Activated naive CD4-positive, alpha-beta T cell treated with anti-CD3 and anti-CD28 coated beads, Interleukin-2, amount 10 ng/mL, durations not matched to agents 7 days and 5 days (primary cell): ENCODE measurements at places on chromosomes 16 and 17.

DNA sequence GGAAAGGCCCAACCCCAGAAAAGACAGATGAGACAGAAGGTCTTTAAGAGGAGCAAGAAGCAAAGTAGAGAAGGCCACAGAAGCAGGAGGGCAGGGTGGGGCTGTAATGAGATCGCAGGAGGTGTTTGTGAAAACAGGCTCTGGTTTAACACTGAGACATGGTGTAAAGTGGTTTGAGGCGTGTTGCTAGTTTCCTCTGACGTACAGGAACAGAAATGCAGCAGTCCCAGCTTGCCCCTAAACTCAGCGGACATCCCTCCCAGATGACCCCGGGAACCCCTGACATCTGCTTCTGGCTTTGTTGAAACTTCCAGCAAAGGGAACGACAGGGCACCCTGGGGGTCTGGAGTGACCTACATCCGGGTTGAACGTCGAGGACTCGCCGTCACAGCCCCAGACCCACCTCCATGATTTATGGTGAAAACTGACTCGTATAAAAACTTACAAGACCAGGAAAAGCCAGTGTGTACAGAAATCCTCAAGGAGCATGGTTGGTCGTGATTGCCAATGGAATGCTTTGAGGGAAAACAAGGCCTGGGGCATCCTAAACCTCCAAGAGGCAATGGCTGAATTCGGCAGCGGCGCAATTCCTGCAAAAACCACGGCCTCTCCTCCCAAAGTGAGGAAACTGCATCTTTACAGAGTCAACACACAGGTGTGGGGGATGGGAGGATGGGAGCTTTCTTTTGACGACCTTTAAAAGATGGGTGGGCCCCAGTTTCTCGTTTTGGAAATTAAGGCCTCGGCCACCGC is 25.8 kb downstream of the LITAF start:
- DNase-seq = peak; percentile 84

DNA sequence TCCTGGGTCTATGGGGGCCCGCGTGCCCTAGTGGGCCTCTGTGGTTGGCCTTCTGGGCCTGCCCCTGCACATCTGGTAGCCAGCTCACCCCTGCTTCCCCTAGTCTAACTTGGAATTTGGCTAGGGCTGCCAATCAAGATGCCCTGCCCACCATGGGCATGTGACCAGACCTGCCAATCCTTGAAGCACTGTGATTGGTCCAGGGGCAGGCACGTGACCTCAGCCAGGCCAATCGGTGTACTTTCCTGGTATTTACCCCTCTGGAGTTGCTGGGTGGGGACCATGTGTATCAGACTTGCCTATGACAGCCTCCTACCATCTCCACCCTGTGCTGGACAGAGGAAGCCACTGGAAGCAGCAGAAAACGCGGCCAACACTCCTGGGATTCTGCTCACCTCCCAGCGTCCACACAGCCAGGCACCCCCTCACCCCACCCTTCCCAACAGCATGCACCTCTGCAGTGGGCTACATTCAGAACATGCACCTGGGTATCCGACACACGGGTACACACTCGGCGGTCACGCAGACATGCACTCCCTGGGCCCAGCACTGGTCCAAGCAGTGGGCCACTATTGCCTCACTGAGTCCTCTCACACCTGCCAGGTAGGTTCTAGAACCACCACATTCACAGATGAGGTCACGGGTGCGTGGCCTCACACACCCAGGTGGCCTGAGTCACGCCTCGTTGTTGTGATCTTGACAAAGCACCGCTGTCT is 96.9 kb downstream of the RBFOX3 start:
- DNase-seq = no peak

- DNase-seq = no peak
Measured at GRCh38 chr16:49278567-49278827, 3.1 kb downstream of the CBLN1 start.

- no peak for DNase-seq
Measured at GRCh38 chr16:84585467-84585866, 32.4 kb downstream of the COTL1 start.

- DNase-seq = peak; percentile 68
Measured at GRCh38 chr17:8740486-8740885, 4.2 kb downstream of the CCDC42 start.

- no peak for DNase-seq
Measured at GRCh38 chr16:18834864-18835263, 33.5 kb upstream of the ARL6IP1 start.

GRCh38 chr17:31529841-31530251 is 138.4 kb downstream of the RAB11FIP4 start:
- DNase-seq = no peak

GRCh38 chr17:37067555-37068111 is 118.9 kb downstream of the AATF start:
- DNase-seq = no peak

GRCh38 chr17:34656801-34657200 is 77.4 kb downstream of the TMEM132E start:
- no peak for DNase-seq

DNA sequence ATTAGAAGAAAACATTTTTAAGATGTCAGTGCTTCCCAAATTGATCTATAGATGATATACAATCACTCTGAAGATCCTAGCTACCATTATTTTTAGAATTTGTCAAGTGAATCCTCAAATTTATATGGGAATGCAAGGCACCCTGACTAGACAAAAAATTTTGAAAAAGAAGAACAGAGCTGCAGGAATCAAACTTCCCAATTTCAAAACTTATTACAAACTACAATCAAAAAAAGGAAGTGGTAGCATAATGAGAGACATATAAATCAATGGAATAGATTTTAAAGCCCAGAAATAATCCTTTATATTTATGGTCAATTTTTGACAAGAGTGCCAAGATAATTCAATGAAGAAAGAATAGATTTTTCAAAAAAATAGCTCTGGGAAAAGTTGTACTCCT is 198.3 kb upstream of the KCNJ16 start:
- no peak for DNase-seq

- no peak for DNase-seq
Measured at GRCh38 chr17:56324676-56325075, 171.4 kb downstream of the ANKFN1 start.

DNA sequence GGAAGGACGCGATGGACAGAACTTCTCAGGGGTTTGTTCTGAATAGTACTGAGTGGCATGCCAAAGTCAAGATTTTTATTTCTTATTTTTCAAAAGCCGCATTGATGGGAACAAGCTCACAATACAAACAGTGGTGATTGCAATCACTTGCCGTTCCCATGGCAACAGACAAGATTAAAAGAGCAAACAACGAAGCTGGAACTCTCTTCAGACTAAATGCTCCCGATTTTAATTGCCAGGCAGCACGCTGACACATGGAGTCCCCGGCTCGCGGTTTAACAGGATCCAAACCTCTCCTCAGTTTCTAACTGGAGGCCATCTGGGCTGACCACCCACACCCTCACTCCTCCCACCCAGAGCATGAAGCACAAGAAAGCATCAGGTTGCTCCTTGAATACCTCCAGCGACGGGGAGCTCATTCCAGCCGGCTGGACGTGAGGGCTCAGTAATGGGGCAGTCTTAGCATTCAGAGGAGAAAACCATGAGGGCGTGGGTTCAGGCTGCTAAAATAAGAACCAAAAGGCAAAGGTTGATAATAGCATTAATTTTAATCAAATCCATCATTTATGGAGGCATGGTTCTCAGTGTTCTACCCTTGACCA is 41.5 kb downstream of the AIPL1 start:
- DNase-seq = no peak

DNA sequence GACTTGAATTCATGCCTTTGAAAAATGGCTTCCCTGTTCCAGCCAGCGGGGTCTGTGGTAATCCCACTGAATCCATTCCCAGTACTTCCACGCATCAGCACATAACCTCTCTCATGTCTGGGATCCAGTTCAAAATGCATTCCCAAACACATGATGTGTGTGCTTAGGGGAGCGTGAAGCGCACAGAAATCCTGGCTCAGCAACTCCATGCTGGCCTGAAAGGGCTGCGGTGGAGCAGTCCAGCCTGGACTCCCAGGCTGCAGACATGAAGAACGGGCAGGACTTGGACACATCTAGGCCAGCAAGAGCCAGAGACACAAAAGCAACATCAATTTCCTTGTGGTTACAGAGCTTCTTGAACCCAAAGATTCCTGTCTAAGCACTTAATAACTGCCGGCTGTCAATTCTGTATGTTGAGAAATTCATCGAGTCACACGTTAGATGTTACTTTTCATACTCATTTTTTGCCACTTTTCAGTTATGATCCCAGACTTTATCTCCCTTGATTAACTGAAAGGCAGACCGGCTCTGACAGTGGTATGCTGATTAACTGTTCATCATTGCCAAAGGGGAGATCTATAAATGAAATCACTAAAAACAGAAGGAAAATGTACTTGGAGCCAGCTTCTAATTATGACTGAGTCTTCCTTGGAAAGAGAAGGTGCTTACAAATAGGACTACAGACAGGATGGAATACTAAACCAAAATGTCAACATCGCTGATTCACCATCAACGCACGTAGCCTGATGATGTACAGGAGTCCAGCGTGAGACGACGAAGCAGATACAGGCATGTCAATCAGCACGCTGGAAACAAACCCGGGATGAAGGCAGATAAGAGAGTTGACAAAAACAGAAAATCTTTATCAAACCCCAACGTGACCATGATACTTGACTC is 23.0 kb downstream of the NSMCE1 start:
- DNase-seq = no peak

- DNase-seq = no peak
Measured at GRCh38 chr16:81571592-81572385, 127.2 kb downstream of the CMIP start.

DNA sequence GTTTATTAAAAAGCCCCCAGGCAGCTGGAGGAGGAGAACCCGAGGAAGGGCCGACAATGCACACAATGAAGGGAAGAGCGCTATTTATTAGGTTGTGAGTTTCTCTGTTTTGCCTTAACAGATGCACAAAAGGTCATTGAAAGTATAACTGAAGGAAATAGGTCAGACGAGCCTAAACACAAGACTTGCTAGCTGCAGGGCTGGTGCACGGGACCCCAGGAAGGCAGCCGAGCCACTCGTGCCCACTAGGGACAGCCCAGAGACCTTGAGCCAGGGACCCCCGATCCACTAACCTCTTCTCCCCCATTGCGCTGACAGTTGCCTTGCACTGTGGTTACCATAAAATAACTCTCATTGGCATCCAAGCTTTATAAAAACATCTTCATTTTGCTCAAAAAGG is 11.3 kb downstream of the LITAFD start:
- no peak for DNase-seq

DNA sequence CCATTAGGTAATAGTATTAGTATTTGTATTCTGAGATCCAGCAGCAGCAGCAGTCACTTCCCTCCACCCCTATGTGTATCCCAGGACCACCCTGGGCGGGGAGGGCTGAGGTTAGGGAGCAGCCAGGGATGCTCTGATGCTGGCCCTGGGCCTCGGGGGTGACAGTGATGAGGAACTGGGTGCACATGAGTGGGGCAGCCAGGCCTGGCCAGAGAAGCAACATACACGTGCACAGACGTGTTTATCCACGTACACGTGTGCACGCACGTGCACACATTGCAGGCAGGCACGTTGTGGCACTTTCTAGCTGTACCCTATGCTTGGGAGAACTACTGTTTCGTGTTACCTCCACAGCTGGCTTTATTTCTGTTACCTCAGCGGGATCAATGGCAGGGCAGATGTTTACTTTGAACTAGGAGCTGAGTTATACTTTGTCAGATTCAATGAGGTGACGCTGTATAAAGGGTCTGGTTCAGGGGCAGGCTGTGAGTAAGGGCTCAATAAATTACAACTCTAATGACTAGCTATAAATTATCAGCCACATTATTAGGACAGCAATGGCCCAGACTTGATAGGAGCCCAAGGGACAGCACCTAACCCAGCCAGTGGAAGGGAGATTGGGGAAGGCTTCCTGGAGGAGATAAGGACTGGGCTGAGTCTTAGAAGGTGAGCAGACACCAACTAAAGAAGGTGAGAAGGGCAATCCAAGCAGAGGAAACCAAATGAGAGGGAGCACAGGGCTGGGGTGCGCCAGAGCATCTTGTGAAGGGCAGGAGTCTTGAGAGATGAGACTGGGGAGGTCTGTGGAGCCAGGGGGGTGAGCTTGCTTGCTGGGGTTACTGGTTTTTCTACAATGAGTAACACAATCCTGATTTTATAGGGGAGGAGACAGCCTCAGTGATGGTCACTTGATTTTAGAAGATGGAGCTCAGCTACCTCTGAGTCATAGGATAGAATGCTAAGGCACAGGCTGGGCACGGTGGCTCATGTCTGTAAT is 22.4 kb upstream of the CA4 start:
- no peak for DNase-seq

- no peak for DNase-seq
Measured at GRCh38 chr16:67551972-67552371, 10.4 kb upstream of the CTCF start.

- no peak for DNase-seq
Measured at GRCh38 chr17:71168053-71168741, 952.6 kb upstream of the SOX9 start.

DNA sequence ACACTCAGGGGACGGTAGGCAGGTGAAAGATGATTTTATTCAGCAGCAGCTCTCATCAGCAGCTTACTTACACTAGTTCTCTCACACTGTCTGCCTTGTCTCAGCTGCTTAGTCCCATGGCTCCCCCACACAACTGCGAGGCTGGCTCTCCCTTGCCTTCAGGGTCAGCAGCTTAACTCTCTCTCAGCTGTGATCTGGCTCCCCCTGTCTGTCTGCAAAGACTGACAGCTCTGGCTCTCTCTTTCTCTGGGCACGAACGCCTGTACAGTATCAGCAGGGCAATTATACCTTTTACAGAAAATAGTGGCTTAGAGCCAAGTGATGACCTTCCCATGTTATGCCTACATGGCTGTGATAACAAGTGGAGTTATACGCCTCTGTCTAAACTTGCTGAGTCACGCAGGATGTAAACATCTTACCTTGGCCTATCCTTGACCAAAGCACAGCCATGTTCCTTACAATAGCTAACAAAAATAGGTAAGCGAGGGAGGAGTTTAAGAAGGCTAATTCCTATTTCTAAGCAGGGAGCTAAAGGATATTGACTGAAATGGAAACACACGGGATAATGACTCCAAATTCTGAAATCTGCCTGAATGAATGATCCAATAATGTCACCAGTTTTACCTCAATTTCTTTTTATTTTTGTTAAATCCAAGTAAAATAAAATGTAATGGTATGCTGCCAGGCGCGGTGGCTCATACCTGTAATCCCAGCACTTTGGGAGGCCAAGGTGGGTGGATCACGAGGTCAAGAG is 1.1 kb upstream of the NDUFAB1 start:
- DNase-seq = peak; percentile 34

GRCh38 chr16:70681382-70682238 is 4.2 kb downstream of the MTSS2 start:
- no peak for DNase-seq

DNA sequence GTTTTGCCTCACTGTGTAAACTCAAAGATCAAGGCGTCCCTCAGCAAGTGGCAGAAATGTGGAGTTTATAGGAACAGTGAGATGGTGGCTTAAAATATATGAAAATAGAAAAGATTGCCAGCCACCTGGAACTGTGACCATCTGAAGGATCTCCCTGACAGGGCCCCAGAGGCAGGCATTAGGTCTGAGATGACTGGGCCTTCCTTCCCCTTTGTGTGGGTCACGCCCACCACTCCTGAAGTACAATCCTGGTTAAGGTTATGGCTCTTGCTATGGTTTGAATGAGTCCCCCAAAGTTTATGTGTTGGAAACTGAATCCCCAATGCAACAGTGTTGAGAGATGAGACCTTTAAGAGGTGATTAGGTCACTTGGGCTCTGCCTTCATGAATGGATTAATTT is 6.4 kb downstream of the ST6GALNAC2 start:
- no peak for DNase-seq
